Nucleus accumbens (tissue), 56 donors: ENCODE measurements at places on chromosomes 2 and 18.

DNA sequence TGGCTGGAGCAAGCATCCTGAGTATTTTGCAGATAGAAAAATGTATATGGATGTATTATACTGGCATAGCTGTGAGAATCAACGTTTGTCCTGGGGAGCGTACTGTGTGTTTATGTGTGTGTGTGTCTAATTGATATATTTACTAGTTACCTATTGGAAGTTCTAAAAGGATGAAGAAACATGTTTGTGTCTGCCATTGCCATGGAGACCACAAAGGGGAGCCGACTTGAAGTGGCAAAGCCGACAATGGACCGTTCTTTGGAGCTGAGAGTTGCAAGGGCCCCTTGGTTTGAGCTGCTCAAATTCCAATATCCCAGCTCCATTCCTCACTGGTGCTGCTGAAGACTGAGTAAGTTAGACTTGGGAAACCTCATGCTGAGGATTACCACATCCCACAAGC lies 14.3 kb upstream of the SLC25A52 start:
- no peak for DNase-seq

DNA sequence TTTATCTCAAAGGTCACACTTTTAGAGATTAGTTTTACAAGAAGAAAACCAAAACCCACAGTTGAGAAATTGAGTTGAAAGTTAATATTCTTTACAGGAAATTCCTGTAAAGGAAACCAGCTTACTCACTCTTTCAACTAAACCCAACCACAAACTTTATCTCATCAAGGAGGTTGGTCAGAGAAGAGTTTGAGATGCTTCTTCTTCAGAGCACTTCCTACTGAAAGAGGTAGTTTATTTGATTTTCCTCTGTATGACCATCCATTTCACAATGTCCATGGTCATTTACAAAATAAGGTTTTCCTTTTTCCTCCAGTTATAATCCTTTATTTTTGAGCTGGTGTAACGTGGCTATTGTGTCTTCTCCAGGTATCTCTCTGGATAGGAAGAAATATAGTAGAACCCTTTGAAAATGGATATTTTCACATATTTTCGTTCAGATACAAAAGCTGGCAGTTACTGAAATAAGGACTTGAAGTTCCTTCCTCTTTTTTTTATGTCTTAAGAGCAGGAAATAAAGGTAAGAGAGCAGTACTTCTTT lies 4.5 kb upstream of the IL18RAP start:
- no peak for DNase-seq

- no peak for DNase-seq
Measured at GRCh38 chr18:35379421-35379820, 2.3 kb upstream of the ZNF396 start.

DNA sequence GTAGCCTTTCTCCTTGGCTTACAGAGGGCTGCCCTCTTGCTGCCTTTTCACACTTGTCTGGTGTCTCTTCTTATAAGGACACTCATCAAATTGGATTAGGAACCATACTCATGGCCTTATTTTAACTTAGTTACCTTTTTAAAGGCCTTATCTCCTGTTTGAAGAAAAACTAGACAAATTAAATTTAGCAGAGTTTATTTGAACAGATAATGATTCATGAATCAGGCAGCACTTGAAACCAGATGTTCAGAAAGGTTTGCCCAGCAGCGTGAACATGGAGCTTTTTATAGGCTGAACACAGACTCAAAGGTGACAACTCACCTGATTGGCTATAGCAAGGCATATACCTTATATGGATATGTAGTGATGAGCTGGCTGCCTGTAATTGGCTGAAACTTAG lies 238.0 kb downstream of the GULP1 start:
- no peak for DNase-seq

DNA sequence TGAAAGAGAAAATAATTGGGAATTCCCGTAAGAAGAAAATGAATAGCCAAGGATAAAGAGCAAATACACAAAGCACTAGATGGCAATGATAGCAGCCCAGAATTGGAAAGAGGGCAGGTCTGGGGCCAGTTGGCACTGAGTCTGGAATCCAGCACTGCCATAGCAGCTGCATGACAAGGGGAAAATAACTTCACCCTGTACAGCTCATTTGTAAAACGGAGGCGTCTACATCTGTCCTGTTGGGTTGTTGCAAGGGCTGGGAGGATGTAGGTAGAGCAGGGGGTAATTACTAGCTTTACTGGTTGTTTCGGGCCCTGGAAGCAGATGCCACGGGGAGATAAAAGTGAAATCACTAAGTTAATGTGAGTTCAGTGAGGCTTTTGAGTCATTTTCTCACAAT lies 110.0 kb upstream of the RASGRP3 start:
- peak; percentile 40 for DNase-seq

DNA sequence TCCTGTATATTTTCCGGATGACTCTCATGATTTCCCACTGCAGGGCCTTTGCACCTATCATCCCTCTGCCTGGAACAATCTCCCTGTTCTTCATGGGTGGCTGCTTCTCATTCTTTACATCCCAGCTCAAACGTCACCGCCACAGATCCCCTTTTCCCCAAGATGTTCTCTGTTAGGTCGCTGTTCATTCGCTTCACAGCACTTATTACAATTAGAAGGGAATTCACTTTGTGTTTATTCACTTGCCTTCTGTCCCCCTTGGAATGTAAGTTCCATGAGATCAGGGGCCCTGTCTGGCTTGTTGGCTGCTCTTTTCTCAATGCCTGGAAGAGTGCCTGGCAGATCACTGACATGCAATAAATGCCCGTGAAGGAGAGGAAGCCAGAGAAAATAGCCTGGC lies 106.7 kb downstream of the FOXI3 start:
- DNase-seq = no peak

GRCh38 chr2:3039188-3040065 lies 338.2 kb downstream of the EIPR1 start:
- no peak for DNase-seq

DNA sequence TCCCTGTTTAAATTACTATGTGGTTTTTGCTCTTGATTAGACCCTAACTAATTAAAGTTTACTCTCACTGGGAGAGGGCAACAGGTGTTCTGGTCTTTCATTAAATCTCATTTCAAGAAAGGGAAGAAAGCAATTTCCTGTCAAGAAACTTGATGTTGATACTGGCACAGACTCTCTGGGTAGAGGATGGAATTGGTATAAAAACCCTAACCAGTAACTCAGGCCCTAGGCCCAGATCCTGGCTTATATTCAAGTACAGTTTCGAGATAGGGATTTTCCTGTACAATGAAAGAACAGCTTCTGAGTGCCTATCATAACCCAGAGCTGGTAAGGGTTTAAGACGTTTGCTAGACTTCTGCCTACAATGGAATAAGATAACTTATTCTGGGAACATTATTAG lies 61.6 kb upstream of the ACYP2 start:
- DNase-seq = no peak

GRCh38 chr2:74091391-74091790 lies 56.3 kb downstream of the BOLA3 start:
- no peak for DNase-seq

DNA sequence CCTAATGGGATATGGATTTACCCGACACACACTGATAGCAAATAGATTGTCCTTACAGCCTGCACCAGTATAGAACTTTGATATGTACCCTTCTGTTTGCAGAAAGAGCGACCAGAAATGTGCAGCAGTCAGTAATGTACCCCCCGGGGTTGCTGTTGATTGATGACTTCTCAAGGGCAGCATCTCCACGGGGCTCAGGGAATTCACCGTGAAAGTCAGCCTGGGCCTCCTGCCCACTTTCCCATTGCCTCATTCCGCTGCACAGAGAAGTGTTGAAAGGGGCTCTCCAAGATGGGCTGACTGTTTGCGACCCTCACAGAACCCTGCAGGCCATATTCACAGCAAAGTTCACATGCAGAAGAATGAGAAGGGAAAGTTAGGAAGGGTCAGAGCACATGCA lies 241.3 kb downstream of the PRKCE start:
- DNase-seq = no peak

- no peak for DNase-seq
Measured at GRCh38 chr2:33287507-33288005, 188.9 kb upstream of the RASGRP3 start.

DNA sequence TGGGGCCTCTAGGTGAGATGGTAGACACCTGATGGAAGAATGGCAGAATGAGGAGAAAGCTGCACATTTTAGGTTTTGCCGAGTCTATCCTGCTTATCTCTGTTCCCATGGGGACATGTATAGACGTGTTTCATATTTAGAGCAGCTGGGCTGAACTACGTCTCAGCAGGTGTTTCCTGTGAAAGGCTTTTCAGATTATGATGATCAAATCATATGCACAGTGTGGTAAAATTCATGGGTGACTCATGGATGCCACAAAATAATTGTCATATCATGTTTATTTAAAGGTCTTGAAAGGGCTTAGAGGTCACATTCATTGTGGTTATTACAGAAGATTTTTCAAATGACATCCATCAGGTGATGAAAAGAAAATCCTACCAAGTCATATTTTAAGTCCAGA lies 90.5 kb downstream of the ICOS start:
- DNase-seq = no peak

DNA sequence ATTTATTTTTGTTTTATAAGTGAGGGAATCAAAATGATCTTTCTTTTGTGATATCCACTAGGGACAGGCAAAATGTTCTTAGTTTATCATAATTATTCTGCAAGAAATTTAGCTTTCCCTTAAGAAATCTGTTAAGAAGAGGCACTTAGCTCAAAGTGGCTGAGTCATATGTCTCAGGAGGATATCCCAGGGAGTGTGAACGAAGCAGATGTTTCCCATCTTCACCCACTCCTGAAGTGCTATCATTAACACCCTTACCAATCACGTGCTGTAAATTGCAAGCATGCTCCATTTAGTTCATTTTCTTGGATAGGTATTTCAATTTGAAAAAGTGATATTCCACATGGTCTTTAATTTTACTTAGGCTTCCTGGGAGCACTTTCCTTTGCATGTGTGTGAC lies 774.3 kb upstream of the TMEFF2 start:
- DNase-seq = no peak

GRCh38 chr2:229270551-229271410 lies at the start of gene PID1:
PID1 (minus strand) TSS chr2:229271287; CDS start chr2:229271043, 244 bp downstream.
- peak; percentile 12 for DNase-seq

GRCh38 chr18:79736230-79736629 lies 56.6 kb downstream of the CTDP1 start:
- no peak for DNase-seq

DNA sequence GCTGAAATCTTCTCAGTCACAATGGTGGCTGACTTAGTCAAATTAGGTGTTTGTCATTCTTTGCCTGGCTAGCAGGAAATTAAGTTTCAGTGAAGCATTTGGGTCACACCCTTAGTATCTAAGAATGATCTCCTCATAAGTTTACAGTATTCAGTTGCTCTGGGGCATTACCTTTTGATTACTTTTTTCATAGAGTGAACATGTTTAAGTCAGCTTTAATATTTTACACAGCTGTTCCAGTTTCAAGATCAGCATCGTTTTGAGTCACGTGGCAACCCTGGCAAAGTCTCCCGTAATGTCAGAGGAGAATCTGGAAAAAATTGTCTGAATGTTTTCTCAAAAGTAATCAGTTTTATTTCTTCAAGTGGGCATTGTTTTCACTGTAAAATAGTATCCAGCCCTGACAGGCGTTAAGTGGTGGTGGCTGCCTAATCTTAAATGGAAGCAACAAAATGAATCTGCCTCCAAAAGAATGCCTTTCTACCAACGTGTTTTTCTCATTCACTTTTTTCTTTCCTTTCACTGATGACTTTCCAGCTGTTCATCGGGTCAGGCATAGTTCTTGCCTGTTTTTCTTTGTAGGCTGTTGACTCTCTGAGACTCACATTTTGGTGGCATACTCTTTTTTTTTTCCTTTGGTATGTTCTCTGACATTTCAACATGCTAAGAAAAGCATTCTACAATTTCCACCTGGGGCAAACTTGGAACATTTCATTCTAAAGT lies 319.6 kb upstream of the TCF4 start:
- DNase-seq = no peak

GRCh38 chr2:205911306-205911705 lies 174.7 kb downstream of the INO80D start:
- no peak for DNase-seq

- DNase-seq = no peak
Measured at GRCh38 chr2:230216489-230216888, 3.3 kb downstream of the SP110 start.

DNA sequence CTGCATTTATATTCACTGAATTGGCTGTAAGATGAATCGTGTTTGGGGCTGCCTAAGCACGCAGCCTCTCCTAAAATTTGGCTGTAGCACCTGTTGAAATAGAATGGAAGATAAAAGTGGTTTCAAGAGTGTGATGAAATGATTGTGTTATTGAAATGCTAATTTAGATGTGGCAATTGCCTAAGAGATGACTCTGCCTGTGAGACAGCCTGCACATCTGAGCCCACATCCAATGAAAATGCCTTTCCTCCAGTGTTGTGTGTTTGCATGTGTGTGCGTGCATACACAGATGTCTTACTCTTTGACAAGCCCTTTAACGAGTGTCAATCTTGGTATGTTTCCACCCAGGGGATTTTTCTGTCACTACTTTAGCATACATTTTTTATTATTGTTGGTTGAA lies 346.9 kb downstream of the MEIS1 start:
- no peak for DNase-seq

GRCh38 chr18:59141294-59142068 lies 1.8 kb downstream of the SEC11C start:
- DNase-seq = no peak

DNA sequence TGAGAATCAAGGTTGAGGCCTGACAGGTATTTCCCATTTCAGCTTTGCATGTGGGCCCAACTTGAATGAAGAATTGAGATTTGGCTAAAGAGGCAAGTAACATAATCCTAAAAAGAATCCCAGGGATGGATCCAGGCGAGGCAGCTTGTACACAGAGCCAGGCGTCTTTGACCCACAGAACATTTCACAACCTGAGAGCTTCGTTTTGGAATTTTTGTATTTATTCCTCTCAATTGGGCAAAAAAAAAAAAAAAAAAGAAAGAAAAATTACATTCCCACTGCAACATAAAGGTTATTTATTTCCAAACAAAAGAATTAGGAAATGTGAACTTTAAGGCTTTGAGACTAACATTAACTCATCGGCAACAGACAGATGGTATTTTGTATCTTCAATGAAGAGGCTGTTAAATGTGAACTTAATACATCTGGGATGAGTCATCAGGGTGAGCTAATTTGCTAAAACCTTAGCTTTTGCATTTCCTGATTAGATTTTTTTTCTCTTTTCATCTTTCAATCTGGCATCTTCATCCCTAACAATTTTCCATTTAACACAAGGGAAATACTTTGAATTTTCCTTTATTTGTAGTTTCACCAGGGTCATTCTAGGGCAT lies 478.5 kb upstream of the TNP1 start:
- no peak for DNase-seq

DNA sequence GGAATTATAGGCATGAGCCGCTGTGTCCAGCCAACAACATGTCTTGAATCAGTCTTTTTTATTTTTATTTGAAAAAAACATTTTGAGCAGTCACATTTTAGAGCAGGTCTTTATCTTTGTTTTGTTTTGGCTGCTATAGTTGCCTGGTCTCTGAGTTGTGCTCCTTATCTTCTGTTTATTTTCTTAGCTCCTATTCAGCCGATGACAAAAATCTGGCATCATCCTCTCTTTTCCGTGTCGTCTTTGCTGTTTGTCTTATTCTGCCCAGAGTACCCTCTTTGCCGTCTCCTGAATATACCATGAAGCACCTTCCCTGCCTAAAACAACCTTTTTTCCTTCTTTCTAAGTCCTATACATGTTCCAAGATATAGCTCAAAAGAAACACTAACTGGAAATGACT lies 201.1 kb downstream of the THSD7B start:
- no peak for DNase-seq
